ENCODE measurements at places on chromosomes 3 and 15.

DNA sequence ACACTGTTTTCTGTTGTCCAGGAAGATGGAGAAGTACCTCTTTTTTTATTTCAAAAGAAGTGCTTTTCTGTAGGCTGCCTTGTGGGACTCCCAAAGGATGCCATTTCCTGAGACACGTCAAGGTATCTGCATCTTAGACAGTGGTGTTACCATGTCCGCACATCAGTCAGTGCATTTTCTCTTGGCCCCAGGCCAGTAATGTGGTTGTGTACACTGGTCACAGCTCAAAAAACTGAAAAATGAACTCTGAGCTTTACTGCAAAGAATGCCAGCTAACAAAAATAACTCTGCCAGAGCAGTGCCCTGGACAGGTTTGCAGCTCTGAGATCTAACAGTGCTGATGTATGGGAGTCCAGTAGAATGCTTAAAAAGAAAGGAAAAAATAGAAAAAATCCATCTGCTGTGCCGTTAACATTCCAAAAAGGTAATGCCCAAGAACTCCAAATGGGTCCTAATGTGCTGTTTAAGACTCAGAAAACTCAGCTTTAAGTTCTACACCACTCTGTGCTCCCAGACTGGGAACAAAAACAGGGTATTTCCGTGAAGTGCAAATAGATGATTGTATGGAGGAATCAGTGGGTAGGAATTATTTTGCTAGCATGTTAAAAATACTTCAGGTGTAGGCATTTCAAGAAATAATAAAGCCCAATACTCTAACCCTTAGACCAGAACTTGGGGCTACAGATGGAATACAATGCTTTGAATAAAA, 315.9 kb downstream of the FEZF2 start:
- DNase-seq = no peak

DNA sequence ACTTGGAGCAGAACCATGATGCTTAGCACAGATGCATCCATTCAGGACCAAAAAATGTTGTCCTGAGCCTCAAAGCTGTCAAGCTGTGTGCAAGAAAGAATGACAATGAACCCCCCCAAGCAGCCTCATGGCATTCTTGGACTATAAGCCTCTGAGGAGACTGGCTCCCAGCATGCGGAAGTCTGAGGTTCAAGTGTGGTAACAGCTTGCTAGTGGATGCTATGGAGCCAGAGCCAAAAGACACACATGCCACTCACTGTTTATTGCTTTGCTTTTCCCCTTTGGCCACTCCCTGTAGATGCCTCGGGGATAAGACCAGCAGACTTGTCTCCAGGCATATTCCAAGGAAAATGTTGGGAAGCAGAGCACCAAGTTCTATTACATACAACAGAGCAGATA, 38.2 kb upstream of the SNRK start:
- peak; percentile 69 for DNase-seq

GRCh38 chr15:100923902-100924301, 4.7 kb downstream of the LRRK1 start:
- DNase-seq = no peak

GRCh38 chr3:127002195-127003174, 19.6 kb downstream of the PLXNA1 start:
- peak; percentile 88 for DNase-seq

DNA sequence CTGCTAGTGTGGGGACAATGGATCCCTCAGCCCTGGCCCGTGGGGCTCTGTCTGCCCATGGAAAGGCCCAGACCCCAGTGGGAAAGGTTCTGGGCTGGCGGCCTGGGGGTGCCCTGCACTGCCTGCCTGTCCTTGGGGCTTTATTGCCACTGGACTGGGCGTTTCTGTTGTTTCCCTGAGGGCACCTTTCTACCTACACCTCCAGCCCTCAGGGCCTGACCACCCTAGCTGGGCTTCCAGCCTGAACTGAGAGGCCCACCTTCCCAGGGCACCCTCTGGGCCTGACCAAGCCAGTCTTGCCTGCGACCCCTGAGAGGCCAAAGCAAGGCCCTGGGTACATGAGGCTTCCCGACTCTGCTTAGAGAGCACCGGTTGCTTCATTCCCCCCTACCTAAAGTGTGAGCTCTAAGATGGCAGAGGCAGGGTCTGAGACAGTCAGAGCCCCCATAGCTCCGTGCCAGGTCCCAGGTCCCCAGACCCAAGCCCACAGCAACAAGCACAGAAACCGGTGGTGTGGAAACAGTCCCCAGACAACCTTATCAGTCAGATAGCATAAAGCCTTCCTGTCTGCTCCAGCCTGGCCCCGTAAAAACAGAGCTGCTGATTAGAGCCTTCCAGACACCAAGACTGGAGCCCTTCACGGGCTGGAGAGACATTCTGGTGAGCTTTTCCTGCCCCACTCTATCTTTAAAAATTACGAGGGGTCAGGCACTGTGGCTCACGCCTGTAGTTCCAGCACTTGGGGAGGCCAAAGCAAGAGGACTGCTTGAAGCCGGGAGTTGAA, 102.8 kb downstream of the CHSY1 start:
- DNase-seq = no peak

DNA sequence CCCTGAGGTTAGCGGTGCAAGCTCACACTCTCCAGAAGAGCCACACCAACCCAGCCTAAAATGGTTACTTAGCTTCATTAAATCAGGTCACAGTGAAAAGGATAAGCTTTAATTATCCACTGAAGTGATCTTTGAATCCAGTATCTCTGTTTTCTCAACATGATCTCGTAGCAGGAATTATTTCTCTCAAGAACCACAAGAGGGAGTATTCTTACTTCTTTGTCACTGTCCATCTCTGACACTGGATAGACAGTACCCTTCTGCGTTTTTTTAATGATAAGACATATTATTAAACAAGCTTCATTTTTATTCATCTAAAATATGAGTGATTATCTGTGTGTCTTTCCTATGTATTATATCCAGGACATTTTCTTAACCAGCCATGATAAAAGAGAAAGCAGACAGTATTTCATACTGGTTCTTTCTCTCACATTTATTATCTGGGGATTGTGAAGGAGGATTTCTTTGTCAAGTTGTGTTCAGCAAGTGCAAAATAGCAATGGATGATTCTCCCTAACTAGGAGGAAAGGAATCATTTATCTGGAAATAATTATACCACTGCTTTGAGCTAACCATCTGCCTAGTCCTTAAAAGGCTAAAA, 105.4 kb upstream of the CCDC54 start:
- DNase-seq = no peak

- DNase-seq = no peak
These were observed 323.8 kb upstream of the AZI2 start for GRCh38 chr3:28672406-28672805.

GRCh38 chr3:97070302-97070701, 255.9 kb downstream of the EPHA6 start:
- no peak for DNase-seq

DNA sequence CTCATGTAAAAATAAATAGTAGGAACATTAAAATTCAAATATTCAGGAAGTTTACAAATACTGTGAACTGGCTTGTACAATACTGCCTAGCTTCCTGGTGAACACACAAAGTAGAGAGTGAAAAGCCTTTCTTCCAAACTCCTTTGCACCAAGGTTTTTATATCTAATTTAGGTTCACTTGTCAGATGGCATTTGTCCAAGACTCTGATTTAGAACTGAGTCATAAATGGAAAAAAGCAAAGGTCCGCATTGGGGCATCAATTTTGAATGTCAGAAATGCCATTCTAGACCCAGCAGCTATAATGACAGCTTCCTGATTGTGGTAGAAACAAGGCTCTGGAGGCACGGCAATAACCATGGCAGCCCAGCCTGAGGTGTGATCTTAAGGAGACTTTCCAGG, 160.7 kb downstream of the PDE8A start:
- DNase-seq = no peak

- DNase-seq = no peak
These were observed 5.0 kb upstream of the IL17RE start for GRCh38 chr3:9897408-9898372.

DNA sequence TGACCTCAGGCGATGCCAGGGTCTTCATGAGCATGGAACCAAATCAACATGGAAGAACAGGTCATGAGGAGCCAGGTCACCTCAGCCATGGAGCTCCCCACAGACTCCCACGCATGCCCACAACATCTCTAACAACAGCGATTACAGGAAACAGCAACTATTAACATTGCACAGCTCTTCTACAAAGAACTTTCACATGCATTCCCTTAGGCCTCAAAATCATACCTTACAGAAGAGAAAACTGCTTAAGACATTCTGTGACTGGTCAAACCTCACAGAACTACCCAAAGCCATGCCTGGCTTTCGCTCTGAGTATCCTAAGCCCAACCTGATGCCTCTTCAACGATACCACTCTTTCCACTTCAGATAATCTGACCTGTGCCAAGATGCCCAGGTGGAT, 117.8 kb downstream of the OXNAD1 start:
- no peak for DNase-seq

GRCh38 chr3:31895471-31895870, 85.6 kb downstream of the OSBPL10 start:
- DNase-seq = no peak

DNA sequence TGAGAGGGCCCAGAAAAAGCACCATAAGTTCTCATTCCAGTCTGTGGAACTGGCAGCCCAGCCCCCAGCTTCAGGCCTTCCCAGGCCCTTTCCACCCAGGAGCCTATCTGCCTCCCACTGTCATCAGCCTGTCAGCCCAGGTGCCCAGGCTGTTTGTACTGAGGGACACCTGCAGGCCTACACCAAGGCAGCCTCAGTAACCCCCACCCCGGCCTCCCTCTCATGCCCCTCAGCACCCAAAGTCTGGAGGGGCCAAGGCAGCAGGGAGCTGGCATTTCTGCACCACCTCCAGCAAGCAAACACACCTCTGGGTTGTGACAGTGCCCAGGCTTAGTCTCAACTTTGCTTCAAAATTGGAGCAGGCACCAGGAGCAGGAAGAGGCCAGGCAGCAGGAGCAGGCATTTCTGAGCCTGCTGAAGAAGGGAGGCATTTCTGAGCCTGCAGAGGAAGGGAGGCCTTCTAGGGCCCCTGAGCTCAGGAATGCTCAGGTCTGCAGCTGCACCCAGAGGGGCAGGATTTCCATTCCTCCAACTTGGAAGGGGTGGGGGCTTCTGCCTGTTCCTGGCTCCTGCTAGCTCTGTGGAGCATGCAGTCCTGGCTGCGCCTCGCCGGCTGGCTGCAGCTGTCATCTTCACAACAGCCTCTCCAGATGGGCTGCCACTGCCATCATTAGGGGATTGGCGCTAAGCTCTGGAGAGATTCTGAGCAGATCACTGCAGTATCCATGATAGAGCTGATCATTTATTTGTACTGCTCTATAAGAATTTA, 396.1 kb downstream of the UNC13C start:
- DNase-seq = no peak

- no peak for DNase-seq
These were observed 65.5 kb downstream of the SMAD3 start for GRCh38 chr15:67130673-67131601.

GRCh38 chr15:36567445-36567844, 12.0 kb upstream of the CDIN1 start:
- DNase-seq = no peak

DNA sequence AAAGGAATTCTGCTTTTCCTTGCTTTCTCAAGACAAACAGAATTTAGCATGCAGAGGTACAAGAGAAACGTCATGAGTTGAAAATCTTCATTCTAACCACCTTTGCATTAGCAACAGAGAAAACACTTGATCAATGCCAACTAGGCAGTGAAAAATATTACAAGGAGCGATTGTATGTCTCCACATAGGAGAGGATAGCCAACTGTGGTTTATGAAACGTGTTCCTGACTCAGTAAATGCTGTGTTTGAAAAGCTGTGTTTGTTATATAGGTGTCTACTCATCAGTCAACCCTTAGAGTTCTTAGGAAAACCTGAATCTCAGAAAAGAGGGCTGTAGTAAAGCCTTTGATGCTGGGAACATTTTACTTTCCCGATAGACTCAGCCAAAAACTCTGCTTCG, 102.4 kb downstream of the FRMD4B start:
- DNase-seq = no peak

DNA sequence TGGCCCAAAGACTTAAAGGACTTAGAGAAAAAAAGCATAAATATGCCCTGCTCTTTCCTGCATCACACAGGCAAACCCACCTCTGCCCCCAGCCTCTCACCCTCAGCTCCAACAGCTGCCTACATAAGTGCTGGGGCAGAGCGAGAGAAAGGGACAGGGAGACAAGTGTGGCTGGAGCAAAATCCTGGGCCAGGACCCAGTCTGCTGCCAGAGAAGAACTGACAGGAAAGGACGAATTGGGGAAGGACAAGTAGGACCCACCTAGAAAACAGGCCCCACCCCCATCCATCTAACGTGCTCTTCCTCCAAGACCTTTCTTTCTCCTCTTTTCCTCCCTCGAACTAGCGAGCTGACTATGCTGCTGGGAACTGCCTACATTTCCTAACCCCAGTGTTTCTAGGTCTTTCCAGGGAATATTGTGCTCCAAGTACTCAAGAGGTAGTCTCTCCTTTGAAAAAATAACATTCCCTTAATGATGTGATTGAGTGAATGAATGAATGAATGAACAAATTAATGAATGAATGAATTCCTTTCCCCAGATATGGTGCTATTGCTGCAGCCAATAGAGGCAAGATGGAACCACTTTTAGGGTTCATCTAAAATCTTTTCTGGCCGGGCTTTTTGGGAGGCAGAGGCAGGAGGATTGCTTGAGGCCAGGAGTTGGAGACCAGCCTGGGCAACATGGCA, 18.4 kb downstream of the IGDCC4 start:
- no peak for DNase-seq

- DNase-seq = peak; percentile 40
These were observed 40.7 kb upstream of the CHST2 start for GRCh38 chr3:143078883-143079282.

GRCh38 chr3:143329567-143330211, 210.1 kb downstream of the CHST2 start:
- no peak for DNase-seq

DNA sequence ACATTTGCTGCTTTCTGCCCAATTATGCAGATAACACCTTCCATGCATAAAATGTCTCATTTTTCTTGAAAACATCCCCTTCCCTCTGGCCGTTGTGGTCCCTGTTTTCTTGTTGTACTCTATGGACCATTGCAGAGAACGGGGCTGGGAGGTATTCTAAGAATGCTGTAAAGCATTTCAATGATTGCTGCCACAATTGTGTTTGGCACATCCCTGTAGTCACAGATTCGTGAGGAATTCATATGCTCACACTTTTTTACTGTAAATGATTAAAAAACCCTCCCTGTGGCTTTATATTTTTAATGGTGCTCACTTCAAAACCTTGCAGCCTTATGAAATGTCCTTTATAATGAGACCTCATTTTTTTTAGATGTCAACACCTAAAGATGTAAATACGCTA, 207.2 kb upstream of the GBE1 start:
- DNase-seq = no peak

- DNase-seq = no peak
These were observed 6.4 kb downstream of the GOLIM4 start for GRCh38 chr3:168089179-168089771.

GRCh38 chr15:33329457-33329856, 18.7 kb downstream of the RYR3 start:
- DNase-seq = no peak

- DNase-seq = no peak
These were observed 26.4 kb upstream of the TBC1D23 start for GRCh38 chr3:100234364-100234763.

DNA sequence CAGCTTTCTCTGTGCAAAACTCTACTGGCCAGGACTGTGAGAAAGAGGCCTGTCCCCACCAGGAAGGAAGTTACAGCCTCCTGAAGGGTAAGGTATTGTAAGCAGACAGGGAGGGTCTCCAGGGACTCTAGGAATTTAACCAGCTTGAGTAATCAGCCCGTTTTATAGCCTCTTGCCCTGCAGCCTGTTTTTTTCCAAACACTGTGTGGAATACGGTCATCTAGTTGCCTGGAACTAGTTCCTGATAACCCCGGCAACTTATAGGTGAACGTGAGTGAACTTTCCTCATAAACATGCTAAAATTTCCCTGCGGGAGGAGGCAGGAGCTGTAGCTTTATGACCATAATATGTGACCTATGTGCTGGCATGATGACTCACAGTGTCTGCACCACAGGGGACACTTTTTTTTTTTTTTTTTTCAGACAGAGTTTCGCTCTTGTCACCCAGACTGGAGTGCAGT, 60.1 kb upstream of the DAZL start:
- DNase-seq = peak; percentile 7

Measured in GM04504 (cell line).